ENCODE measurements at places on chromosomes 12 and 14.
A peak's percentile ranks its signal among the peaks of the same experiment; 100 is the strongest.

DNA sequence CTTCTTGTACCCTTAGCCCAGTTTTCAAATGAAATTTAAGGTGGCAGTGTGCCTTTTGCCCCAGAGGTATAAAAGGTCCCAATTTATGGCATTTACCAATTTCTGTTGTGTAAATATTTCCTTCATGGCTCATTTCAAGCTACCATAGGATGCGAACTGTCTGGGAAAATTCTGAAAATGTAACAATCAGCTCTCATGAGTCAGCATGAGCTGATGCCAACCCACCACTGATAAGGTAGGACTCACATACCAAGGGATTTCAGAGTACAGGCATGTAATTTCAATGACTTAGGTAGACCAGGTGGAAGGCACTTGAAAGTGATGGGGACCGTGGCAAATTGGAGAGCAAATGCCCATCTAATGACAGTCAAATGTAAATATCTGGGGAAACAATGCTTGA, 169.5 kb downstream of the TTC8 start:
- peak; percentile 23 for DNase-seq

DNA sequence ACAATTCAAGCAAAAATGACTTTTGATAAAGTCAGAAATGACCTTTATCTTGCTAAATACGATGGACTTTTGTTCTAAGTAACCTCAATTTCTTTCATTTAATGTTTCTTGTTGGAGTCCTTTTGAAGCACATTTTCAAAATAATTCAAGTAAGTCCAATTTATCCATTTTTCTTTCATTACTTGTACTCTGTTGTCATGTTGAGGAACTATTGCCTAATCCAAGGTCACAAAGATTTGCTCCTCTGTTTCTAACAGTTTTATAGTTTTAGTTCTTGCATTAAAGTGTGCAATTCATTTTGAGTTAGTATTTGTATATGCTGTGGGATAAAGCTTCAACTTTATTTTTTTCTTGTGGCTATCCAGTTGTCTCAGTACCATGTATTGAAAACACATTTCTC, 66.7 kb downstream of the CCER1 start:
- peak; percentile 61 for DNase-seq

- no peak for DNase-seq
Observed at GRCh38 chr12:104958805-104959334, 780 bp upstream of the SLC41A2 start.

DNA sequence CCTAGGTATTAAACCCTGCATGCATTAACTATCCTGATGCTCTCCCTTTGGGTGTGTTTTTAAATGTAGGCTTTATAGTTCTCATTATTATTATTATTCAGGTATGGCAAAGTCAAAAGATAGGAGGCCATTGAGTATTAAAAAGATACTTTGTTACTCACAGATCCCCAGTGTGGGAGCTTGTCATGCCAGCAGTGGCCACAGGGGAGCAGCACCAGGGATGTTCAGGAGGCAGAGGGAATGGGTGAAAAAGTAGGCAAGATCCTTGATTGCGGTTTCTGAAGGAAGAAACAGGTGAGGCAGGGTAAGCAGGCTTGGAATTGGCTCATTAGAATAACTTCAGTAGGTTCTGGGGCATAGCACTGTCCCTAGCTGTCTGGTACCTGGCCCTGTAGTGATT, 382.2 kb downstream of the MED13L start:
- DNase-seq: peak; percentile 4

DNA sequence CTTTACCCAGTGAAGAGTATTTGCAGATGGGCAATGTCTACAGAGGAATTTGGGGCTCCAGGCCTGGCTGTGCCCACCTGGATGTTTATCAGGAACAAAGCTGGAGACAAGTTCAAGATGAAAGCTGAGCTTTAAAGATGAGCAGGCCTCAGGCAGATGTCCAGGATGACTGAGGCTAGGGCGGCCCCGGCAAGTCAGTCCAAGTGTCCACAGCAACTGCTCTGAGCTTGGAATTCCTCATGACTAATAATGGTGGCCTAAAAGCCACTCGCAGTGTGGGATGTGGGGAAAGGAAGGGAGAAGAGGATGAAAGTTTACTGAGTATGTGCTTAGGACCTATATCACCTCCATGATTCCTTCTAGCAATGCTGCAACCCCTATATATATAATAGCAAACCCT, 128.2 kb upstream of the NOS1 start:
- DNase-seq: no peak

DNA sequence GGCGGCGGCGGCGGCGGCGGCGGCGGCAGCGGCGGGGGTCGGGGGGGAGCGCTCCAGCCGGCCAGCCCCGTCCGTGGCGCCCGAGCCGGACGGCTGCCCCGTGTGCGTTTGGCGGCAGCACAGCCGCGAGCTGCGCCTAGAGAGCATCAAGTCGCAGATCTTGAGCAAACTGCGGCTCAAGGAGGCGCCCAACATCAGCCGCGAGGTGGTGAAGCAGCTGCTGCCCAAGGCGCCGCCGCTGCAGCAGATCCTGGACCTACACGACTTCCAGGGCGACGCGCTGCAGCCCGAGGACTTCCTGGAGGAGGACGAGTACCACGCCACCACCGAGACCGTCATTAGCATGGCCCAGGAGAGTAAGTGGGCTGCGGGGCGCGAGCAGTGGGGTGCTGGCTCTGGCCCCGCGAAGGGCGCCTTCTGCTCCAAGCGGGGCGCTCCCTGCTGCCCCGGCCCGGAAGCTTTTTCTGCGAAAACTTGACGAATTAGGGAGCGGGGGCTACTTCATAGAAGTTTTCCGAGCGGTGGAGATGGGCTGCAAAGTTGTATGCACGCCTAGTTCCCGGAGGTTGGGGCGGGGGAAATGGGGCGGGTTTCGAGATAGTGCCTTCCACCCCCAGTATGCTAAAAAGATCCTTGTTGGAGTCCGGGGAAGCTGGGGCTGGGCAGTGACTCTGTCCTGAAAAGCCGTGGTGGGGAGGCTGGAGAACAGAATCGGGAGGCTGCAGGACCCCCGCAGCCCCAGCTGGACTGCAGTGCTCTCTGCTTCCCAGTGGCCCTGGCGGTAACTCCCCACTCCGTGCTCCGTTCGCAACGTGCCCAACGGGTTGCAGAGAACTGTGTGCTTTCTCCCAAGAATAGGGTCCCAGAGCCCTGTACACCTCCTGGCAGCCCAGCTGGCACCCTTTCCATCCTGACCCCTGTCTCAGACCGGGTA, 751 bp downstream of the GDF11 start:
- peak; percentile 79 for DNase-seq

DNA sequence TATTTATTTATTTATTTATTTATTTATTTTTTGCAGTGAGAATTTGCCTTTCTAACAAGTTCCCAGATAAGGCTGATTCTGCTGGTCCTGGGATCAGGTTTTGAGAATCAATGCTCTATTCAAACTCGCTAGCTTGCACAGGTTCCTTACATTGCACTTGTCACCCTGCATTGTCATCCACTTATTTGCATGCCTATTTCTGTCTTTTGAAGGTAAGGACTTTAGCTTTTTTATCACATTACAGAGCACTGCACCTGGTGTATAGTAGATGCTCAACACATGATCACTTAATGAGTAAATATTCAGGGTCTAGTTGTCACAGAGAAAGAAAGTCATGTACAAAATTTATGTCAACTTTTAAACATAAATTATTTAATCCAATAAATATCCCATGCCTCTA, 219.7 kb upstream of the BTG1 start:
- DNase-seq: no peak

Measured in fibroblast of villous mesenchyme (primary cell).